ENCODE measurements at places on chromosomes 1 and 21.

DNA sequence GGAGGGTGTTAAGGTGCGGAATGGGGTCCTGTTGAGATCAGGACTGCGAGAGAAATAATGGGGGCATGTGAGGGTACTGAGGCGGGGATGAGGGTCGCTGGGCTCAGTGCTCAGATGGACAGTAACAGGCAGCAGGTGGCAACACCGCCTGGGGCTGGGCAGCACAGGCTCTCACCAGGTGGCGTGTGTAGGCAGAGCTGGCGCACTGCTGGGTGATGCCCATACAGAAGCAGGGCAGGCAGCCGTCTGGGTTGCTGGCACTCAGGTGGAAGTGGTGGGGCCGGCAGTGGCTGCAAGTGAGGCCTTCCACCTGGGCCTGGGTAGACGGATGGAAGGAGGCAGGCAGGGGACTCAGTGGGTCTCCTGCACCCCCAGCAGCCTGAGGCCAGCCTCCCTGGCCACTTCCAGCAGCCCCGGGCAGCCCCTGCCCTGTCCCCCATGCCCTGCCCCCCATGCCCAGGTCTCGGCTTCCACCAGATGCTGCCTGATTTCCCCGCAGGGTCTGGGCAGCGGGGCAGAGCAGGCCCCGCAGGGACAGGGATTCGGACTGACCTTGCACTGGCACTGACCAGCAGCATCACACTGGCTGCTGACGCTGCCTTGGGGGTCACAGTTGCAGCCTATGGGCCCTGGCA, 60.5 kb downstream of the LDLRAD2 start:
- no peak for DNase-seq

DNA sequence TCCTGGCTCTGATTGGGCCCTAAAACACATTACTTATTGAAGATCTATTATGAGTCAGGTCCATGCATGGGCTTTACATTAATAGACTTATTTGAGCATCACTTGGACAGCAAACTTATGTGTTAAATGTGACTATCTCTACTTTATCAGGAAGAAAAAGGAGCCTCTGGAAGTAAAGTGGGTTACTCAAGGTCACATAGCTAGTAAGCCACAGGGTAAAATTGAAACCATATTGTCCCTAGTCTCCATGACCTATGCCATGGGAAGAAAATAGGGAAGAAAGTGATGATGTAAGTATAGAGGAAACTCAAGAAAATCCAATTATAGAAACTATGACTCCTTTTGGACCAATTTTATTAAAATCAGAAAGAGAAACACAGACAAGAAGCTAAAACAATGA, 555.3 kb downstream of the NUF2 start:
- no peak for DNase-seq

- DNase-seq, result no peak
Observed at GRCh38 chr1:176954242-176954641, 210.3 kb downstream of the ASTN1 start.

- no peak for DNase-seq
Observed at GRCh38 chr21:33033094-33033951, 7.6 kb downstream of the OLIG2 start.

DNA sequence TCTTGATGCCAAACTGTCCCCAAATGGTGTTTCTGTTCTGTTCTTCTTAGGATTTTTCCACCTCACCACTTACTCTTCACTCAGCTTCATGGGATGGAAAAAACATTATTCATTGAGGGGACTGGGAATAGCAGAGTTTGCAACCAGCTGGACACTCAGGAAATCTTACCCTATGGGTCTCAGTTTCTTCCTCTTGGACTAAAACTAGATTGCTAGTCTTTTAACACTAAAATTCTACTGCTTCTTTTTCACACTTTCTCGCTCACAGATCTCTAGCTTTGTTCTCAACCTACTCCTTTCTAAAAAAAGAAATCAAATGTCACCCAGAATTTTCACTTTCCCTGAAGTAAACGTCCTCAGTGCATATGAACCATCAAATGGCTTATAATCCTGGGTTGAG, 4.8 kb downstream of the KMO start:
- no peak for DNase-seq

- DNase-seq, result no peak
Observed at GRCh38 chr1:18322368-18323032, 158.2 kb upstream of the KLHDC7A start.

- no peak for DNase-seq
Observed at GRCh38 chr1:206479183-206480125, 9.2 kb downstream of the IKBKE start.

DNA sequence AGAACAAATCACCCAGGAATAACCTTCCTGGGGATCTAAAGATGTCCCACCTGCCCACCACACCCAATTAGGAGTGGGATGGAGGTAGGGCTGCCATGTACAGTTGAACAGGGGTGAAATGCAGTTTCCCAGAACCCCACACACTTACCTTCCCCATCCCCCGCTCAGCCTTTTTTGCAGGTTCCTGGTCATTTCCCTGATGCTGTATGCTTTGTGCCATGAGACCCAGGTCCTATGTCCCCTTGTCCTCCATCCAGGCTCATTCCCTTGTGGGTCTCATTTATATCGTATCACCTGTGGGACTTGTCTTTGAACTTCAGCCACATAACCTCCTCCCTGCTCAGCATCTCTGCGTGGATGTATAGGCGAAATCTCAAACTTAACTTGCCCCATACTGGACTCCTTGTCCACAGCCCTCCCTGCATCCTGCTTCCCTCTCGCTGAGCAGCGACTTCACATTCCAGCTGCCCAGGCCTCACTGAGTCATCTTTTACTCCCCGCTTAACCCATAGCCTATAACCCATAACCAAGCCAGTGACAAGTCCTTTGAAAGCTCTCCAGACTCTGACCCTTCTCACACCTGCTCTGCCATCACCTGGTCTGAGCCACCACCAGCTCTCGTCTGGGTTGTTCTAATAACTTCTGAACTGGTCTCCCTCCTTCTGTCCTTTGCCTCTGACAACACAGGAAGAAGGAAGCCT, 4.7 kb downstream of the LDLRAD2 start:
- no peak for DNase-seq

DNA sequence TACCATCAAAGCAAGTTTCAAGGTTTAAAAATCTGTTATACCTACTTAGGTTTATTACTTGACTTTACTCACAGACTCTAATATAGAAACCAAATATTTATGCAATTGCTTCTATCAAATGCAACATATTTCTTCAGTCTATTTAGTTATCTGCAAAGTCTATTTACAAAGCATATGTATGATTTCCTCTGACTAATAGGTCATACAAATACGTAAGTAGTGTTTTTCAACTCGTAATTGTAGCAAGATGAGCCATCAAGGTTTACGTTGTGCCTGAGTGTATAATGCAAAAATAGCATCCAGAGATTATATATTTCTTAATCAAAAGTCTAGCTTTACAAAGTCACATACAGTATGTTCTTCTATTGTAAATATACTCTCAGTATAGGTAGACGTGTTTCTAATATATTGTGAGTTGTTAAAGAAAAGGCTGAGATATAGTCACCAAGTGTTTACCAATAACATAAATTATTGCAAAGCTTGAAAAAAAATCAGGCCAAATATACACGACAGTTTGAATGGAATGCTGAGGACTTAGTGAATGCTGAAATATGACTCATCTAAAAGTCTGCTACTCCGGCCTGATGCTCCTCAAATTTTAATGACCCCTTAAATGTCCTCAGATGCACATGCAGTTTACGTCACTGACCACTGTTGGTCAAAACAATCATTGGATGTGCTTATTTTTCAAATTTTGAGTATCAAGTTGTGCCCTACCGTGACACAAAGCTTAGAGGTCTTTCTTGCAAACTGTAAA, 48.4 kb downstream of the ADAMTS5 start:
- no peak for DNase-seq

DNA sequence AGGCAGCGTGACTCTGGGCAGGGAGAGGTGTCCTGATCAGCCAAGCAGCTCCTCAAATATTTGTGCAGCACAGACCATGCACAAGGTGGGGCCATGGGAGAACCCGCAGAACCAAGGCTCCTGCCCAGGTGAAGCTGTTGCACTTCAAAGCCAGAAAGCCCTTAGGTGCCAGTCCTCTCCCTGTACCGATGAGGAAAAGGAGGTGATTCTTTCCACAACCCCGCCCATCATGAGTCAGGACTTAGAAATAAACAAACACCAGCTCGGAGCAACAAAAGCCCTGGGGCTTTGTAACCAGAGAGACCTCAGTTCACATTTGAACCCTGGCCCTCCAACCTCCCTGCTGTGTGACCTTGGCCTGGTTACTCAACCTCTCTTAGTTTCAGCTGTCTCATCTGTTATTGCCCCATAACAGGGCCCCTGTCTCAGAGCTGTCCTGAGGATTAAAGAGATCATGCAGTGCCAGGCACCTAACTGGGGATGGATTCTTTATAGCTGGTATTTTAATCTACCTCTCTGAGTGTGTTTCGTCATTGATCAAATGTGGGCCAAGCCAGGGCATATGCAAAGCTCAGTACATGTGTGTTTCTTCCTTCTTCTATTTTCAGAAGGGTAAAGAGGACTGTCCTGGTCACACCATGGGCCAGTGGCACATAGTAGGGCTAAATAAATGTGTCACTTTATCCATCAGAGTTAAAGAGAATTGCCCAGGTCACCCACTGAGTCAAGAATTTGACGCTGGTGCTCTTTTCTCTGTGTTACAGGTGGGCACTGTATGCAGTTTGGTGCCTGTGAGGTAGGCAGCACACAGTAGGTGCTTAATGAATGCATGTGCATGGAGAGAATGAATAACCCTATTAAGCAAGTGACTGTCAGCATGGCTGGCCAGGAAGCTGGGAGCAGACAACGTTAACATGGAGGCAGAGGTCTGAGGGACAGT, 1.4 kb downstream of the LDLRAD1 start:
- DNase-seq, result no peak

DNA sequence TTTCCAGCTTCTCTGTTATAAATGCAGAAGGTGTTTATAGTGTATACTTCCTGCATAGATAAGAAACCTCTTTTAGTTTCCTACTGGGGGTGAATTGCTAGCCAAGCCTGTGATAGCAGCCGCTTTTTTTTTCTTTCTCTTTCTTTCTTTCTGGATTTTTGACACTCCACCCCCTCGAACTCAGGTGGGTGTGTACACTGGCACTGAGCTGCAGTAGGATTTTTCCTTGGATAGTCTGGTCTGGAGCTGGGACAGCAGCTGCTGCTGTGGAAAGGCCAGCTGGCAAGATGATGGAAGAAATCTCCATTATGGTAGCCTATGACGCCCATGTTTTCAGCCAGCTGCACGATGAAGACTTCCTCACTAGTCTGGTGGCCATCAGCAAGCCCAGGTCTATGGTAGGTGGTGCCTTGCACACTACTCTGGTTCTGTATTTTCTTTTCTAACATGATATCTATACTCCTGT, 122.5 kb upstream of the CACYBP start:
- no peak for DNase-seq

GRCh38 chr1:182681568-182681912, 2.8 kb downstream of the RGS8 start:
- DNase-seq, result no peak

DNA sequence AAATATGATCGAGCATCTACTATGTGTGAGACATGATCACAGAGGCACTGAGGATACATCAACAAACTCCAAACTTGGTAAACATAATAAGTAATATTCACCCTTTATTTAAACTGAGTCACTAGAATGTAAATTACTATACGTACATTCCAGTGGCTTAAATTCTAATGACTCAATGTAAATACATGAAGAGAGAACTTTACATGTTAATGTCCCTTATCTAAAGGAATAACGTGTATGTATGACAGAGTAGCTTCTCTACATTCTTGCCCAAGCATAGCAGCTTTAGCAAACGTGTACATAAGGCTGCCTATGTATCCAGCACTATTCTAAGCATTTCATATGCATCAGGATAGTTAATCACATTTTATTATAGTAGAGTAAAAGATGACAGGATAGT, 111.8 kb upstream of the CYYR1 start:
- DNase-seq, result no peak

- DNase-seq, result no peak
Observed at GRCh38 chr1:60571811-60572210, 498.2 kb upstream of the C1orf87 start.

DNA sequence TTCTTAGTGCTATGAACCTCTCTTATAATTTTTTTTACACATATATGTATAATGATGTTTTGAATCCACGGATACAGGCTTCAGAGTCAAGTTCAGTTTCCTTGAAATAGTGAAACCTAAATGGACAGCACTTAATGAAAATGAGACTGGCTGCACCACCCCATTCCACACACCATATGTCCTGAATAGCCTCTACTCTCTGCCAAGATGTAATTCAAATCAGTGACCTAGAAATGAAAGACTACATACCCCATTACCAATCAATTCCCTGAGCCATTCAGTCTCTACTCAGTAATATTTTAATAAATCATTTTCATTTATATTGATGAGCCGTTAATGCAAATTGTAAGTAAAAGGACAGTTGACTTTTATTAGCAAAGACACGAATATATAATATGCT, 614.9 kb upstream of the TMPRSS15 start:
- DNase-seq, result no peak

- no peak for DNase-seq
Observed at GRCh38 chr1:235809688-235810397, 56.9 kb downstream of the LYST start.

DNA sequence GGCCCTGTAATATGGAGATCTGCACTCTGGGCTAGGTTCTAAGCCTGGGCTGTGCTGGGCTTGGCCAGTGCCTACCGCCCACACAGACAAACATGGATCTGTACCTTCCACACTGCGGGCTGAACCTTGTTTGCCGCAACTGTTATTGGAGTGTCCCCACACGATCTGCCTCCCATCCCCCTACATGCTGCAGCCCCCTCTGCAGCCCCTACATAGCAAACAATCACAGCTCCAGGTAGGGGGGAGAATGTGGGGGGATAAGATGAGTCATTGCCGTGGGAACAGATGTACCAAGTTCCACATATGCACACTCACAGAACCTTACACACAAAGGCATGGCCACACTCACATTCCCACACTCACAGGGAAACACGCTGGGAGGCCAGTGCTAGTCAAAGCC, 2.1 kb upstream of the HCRTR1 start:
- DNase-seq, result no peak

GRCh38 chr1:36320767-36321118, 2.7 kb downstream of the EVA1B start:
- DNase-seq, result no peak

DNA sequence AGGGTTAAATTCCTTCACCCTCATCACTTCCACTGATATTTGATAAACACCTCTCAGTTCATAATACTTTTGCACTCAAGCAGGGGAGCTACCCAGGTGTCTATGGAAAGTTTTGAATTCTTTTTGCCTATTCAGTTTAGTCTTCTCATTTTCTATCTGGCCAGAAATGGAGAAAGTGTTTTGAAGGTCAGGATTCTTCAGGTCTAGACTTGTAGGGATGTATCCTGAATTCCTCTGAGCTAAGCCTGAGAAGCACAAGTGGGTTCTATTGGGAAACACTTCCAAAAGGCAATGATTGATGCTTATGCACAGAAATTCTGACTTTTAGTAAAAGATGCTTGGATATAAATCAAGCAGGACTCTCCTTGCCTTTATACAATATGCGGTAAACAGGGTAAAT, 217.8 kb upstream of the HOOK1 start:
- no peak for DNase-seq

GRCh38 chr1:177912991-177913390, 56.9 kb downstream of the SEC16B start:
- no peak for DNase-seq

- DNase-seq, result no peak
Observed at GRCh38 chr1:77349275-77349674, 67.5 kb downstream of the AK5 start.

- DNase-seq, result no peak
Observed at GRCh38 chr1:56799605-56800400, 19.4 kb downstream of the FYB2 start.

All from SIG-M5 (cell line).